NCI-H1417 treated with DMSO at 0.1 percent for 48 hours (cell line): ENCODE measurements at places on chromosomes 2 and 18.

GRCh38 chr2:55862246-55862645, 61.3 kb downstream of the EFEMP1 start:
- no peak for DNase-seq

DNA sequence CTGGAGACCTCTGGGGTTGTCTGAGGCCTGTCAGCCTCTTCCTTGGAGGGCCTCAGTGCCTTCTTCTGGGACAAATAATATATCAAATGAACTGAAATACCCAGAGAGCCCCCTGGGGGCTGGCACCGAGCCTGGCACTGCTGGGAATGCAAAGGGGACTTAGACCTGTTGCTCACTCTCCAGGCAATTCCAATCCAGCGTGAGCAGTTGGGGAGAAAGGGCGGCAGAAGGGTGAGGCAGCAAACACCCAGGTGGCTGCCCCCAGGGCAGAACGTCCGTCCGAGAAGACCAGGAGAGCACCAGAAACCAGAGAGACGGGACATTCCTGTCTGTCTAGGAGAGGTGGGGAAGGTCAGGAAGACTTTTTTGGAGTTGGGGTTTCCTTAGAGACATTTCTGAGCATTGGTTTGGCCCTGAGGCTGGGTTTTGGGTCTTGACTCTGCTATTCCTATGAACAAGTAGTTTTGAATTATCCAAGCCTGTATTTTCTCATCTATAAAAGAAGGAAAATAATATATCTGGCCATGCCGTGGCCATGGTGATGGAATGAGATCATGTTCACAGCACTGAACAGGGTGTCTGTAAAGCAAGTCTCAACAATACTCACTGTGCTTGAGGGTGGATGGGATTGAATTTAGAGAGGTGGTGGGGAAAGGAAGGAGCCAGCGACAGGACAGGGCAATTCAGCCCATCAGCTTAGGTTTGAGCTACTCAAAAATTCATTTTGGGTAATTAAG, 44.3 kb upstream of the ZBTB7C start:
- no peak for DNase-seq

- no peak for DNase-seq
These were observed 84.1 kb downstream of the TMEM237 start for GRCh38 chr2:201559067-201559710.

GRCh38 chr2:84906900-84907714, 1.7 kb downstream of the TMSB10 start:
- DNase-seq = no peak

- no peak for DNase-seq
These were observed 41.4 kb downstream of the IL1R2 start for GRCh38 chr2:102033031-102033749.

GRCh38 chr2:180655393-180655792, 325.0 kb upstream of the UBE2E3 start:
- DNase-seq = no peak

DNA sequence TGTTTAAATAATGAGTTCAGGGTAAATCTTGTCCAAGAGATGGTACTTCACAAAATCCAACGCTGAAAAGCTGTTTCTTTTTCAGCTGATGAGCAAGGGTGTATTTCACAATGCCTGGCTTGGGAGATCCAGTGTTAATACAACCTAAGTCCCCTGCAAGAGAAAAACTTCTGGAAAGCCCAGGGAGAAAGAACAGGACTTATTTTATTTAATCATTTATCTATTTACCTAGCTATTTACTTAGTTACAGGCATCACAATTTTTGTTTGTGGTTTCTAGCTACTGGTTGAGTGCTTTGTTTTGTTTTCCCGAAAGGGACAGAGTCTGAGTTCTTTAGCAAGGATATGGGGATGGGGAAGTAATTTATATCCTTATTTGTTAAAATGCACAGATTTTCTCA, 598.2 kb upstream of the SYT4 start:
- DNase-seq = no peak

- no peak for DNase-seq
These were observed 5.4 kb downstream of the RAB11FIP5 start for GRCh38 chr2:73107211-73107926.

DNA sequence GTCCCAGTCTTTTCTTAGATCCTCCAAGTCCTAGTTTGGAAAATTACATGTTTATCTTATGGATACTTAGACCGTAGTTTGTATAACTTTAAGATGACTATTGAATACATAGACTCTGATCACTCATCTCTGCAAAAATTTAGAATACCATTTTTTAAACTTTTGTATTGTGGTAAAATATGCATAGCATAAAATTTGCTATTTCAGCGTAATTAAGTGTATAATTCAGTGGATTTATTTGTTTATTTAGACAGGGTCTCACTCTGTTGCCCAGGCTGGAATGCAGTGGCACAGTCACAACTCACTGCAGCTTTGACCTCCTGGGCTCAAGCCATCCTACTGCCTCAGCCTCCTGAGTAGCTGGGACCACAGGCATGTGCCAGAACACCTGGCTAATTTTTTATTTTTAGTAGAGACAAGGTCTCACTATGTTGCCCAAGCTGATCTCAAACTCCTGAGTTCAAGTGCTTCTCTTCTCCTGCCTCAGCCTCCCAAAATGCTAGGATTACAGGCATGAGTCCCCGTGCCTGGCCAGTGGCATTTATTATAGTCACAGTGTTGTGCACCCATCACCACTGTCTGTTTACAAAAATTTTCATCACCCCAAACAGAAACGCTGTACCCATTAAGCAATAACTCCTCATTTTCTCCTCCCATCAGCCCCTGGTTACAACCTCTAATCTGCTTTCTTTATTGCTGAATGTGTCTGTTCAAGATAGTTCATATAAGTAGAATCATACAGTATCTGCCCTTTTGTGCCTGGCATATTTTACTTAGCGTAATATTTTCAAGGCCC, 90.0 kb downstream of the MAP3K20 start:
- DNase-seq = no peak

- no peak for DNase-seq
These were observed 216.8 kb downstream of the VAPA start for GRCh38 chr18:10130606-10131005.

- no peak for DNase-seq
These were observed 135.9 kb downstream of the TGIF1 start for GRCh38 chr18:3585656-3586509.

GRCh38 chr2:100040906-100041305, 101.5 kb downstream of the AFF3 start:
- DNase-seq = no peak

DNA sequence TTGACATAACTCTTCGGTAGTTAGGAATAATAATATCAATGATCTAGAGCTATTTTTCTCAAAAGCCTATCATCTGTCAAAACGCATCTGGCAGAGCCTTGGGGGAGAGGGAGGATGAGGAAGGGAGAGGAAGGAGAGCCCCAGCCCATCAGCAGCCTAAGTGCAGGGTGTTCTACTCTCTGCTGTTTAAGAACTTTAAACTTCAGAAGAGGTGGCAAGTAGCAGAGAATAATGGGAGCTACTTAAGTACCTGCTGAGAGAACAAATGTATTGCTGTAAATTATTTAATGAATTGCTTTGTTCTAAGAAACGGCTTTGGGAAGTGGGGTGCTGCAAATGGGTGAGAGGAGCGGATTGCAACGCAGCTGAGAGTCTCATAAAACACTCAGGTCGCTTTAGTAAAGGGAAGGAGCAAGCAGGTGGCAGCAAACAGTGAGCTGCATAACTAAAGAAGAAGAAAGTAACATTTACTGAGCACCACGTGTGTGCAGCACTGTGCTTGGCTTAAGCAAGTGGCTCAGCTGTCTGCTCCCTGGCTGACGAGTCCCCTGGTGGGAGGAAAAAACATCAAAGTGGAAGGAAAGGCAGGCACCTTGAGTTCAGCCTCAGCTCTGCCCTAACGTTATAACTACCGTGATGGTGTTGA, 26.3 kb upstream of the SH3RF3 start:
- DNase-seq = no peak
